Skin of body (tissue), 3 donors: ENCODE measurements at places on chromosomes 7 and 10. TPM values are rescaled to one million over a fixed set of nuclear protein-coding genes. Genes with fewer than 3 reads are reported as not detected.

DNA sequence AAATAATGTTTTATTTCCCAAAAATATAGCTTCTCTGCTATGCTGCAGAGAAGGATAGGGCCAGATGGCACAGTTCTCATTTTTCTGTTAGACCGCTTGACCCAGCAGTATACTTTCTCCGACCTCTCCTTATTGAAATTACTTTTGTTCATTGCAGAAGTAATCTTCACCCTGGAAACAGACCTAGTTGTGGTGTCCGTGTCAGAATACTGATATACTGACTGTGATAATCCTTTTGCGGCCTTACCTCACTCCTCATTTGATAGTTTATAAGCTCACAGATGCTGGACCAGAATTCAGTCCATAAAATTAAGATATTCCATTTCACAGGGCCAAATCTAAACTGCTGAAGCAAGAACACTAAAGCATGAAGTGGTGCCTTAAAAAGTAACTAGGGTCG lies 260.6 kb upstream of the DKK1 start:
- peak; percentile 25 for DNase-seq

- no peak for DNase-seq
Measured at GRCh38 chr10:2899246-2899951, 167.9 kb upstream of the PFKP start.

GRCh38 chr10:117663750-117664149 lies 121.2 kb downstream of the EMX2 start:
- peak; percentile 36 for DNase-seq

DNA sequence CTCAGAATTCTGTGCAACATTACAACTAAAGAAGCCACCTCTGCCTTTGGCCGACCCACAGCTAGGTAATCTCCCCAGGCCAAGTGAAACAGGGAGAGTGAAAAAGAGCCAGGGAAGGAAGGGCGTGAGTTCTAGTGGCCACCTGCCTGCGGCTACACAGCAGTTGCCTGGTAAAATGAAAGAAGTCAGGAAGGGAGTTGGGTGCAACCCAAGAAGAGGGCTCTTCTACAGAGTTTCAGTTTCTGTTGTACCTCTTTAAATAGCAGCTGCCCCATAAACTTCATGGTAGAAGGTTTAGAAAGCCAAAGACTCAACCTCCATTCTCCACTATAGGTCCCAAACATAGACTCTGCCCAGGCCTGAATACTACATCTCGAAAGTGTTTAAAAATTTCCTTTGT lies 76.2 kb upstream of the TMEM168 start:
- DNase-seq = no peak

DNA sequence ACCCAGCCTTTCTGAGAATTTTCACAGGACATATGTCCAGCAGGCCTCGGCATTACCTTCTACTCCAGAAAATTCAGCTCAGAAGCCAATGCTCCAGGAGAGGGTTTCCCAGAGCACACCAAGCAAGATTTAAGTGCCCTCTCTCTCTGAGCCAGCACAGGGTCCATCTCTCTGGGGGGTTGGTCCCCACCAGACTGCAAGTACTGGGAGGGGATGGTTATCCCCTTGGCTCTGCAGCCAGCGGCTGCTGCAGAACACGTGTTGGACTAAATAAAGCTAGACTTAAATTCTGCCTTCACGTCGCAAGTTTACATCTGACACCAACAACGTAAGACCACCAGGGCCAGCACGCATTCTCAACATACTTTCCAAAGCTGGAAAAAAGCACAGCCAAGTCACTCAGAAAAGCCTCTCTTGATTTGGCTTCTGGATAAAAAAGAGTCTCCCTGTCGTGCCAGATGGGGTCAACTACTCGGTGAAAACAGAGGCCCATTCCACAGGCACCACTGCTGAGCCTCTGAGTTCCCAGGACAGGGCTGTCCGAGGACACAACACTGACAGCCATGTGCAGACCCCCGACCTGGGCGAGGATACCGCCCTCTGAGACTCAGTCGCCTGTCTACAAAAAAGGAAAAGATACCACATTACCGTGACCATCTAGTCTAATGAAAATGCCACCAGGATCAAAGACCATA lies 77.3 kb downstream of the CTBP2 start:
- DNase-seq = peak; percentile 46

GRCh38 chr7:16586081-16586874 lies 59.3 kb downstream of the ANKMY2 start:
- DNase-seq = no peak

SHH gene
- 3.2 TPM for total RNA-seq

RBM20 gene
- total RNA-seq = 2.4 TPM

SRGN gene
- total RNA-seq = 153 TPM

SPAM1 gene
- total RNA-seq = not detected

COBL gene
- total RNA-seq = 11.9 TPM
